ENCODE measurements at places on chromosomes 11 and 22.
A peak's percentile ranks its signal among the peaks of the same experiment; 100 is the strongest.

- no peak for DNase-seq
Measured at GRCh38 chr11:133582326-133582725, 50.0 kb upstream of the OPCML start.

DNA sequence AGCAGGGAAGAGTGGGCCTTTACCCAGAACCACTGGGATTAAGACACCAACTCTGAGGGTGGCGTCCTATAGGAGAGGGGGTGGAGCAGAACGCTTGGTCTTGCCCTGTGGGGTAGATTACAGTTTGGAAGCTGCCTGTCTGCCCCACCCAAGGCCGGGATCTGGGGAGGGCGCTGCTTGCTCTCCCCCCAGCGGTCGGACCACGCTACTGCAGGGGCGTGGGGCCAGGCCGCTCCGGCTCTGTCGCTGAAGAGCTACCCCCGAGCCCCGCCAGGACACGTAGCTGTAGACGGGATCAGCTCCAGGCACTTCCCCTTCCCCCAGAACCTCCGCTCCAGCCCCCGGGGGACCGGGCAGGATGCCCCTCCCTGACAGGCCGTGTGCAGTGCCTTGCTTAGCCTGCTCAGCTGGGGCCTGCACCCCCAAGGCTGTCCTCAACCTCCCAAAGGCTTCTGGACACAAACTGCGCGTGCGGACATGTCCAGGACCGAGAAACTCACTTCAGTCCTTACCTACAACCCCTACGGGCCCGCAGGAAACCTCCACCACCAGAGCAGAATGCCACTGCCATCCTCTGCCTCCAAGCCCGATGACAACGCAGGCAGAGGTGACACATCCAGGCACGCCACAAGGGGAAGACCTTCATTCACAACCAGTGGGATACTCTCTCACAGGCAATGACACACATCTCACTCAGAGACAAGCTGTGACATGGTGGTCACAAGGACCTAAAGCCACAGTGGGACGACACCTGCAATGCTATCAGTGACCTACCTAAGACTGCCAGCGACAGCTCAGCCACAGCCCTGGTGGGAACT is 3.6 kb downstream of the AHNAK start:
- DNase-seq = peak; percentile 63

DNA sequence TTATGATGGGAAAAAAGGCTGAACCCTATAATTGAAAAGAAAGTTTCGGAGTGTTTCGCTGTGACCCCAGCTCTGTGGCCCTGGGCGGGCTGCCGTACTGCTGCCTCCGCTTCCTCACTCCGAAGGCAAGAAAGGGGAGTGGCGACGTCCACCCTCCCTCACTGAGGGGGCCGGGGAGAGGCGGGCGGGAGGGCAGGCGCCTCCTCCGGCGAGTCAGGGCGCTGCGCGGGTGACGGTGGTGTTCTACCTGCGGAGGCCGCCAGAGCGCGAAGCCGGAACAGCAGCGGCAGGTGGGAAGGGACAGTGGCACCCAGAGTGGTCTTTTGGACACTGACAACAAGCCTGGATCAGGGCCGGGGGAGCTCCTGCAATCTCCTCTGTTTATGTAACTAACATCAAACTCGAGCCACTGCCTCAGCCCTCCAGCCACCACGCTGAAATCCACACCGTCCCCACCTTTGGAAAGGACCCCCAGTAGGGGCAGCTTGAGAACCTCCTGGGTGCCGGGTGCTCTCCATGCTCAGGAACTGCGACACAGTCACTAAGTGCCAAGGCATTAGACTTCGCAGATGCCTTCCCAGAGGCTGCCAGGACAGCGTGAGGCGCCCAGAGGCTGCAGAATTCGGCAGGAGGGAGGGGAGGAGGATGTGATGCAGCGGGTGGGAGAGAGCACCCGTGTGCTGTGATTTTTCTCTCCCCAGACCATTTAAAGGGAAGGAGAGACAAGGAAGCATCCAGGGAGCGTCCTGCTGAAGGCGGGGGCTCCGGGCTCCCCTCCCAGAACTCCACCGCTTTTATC is 25.5 kb downstream of the BID start:
- DNase-seq = no peak

DNA sequence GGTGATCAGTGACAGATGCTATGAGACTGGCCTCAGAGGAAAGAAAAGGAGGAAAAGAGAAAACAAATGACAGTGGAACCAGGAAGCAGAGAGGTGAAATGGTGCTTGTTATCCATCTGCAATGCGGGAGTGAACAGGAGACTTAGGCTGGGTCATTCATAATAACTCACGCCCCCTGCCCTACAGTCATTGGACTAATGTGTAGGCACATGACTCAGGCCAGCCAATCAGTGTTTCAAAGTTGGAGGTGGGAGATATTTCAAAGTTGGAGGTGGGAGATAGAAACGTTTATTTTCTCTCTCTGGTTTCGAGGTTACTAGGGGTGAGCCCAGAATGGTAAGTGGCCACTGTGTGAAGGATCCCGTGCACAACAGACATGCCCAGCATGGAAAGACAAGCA is 30.3 kb downstream of the SLC22A6 start:
- no peak for DNase-seq

- peak; percentile 90 for DNase-seq
Measured at GRCh38 chr11:126607776-126608541, 252.5 kb downstream of the ST3GAL4 start.

DNA sequence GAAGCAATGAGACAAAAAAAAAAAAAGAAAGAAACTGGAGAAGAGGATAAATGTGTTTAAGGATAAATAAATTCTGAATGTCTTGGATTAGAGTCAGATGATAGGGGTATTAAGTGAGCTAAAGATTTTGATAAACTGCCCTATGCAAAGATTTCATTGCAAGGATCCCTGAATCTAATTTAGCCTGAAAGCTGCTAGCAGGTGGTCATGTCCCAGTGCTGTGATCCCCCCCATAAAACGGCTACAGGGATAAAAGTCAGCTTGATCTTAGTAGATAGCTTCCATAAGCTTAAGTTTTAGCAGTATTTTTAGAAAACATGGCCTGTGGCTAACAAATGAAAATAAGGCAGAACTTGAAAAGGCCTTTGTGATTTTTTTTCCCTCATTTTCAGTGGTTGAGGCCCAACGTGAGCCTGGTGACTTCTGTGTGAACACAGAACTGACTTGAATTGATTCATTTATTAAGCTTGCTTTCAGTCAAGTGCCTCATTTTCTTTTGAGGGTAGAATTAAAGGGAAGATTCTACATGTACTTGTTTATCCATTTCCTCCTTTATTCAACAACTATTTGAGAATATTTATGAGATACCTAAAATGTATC is 44.5 kb downstream of the CD44 start:
- no peak for DNase-seq

- no peak for DNase-seq
Measured at GRCh38 chr11:69874178-69874983, 55.2 kb upstream of the FGF3 start.

GRCh38 chr11:37105427-37105826 is 507.4 kb upstream of the RAG2 start:
- DNase-seq = no peak

GRCh38 chr11:118928870-118929500 is 3.3 kb upstream of the BCL9L start:
- peak; percentile 78 for DNase-seq

- no peak for DNase-seq
Measured at GRCh38 chr11:113243696-113244095, 70.7 kb upstream of the TTC12 start.

GRCh38 chr11:36487619-36488018 is 22.5 kb downstream of the TRAF6 start:
- DNase-seq = no peak

GRCh38 chr11:61359516-61359915 is 2.2 kb downstream of the CYB561A3 start:
- no peak for DNase-seq

- DNase-seq = peak; percentile 30
Measured at GRCh38 chr11:65719871-65720210, 757 bp downstream of the RNASEH2C start.

- no peak for DNase-seq
Measured at GRCh38 chr22:31302006-31302405, 9.7 kb upstream of the PIK3IP1 start.

DNA sequence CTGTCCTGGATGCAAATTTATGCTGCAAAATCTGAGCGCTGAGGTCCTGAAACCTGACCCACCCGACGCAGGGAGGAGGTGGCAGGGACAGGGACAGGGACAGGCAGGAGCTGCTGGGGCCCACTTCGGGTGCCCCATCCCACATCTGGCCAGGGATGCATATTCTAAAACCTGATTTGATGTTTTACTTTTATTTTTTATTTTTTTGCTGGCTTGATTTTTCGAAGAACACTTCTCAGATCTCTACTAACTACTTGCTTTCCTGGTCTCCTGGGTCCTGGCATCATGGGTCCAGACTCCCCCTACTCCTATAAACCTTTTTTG is 652 bp upstream of the PVALB start:
- no peak for DNase-seq

Data from NCI-H2081 (cell line).